HCT116 (cell line): ENCODE measurements at places on chromosomes 1 and 21. TPM values are rescaled to one million over a fixed set of nuclear protein-coding genes. Genes with fewer than 3 reads are reported as not detected.
A peak's percentile ranks its signal among the peaks of the same experiment; 100 is the strongest.

DNA sequence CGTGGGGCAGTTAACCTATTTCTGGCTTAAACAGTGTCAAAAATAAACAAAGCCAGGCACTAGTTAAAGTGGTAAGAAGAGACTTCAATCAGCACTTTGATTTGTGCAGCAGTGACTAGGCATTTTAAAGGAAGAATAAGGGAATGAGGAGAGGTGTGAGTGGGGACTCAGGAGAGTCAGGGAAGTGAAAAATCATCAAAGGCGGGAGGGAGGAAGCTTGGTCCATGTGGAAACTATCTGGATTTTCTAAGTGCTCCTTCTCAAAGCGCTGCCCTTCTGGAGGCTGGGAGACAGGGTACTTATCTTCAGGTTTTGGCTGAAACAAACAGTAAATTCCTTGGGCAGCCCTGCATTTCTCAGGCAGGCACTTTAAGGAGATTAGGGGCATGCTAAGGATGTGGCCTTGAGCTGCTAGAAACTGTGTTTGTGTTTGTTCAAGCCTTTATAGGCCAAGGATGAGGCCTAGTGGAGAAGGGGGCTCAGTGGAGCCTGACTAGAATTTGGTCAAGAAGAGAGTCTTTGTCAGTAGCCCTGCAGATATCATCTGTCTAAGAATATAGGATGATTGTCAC is 486.5 kb downstream of the SIPA1L2 start:
- H3K4me3 ChIP-seq = no peak overlapping the region
- peaks cover 11% of the 10 kb centered on the region; the same call in 1 of the 2 replicates for H3K4me1 ChIP-seq
- no peaks in the 10 kb centered on the region for H3K36me3 ChIP-seq
- H3K27ac ChIP-seq = no peak overlapping the region

DNA sequence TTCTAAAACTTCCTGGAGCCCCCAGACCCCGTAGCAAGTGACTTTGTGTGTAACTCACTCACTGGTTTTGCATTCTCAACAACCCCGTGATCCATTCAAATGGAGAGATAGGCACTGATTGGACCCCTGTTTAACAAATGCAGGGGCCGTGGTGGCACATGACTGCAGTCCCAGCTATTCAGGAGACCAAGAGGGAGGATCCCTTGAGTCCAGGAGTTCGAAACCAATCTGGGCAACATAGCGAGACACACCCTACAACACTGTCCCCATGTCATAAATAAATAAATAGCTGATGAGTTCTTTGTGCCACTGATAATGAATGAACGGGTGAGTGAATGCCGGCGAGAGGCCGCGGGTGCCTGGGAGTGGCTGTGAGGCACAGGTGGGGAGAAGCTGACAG is 59.4 kb upstream of the PAX7 start:
- H3K4me1 ChIP-seq = peaks cover 4% of the 10 kb centered on the region; the same call in 1 of the 2 replicates
- peaks cover 5% of the 10 kb centered on the region; the same call in 1 of the 2 replicates for H3K27me3 ChIP-seq
- H3K36me3 ChIP-seq = no peaks in the 10 kb centered on the region
- DNase-seq = no peak
- H3K4me3 ChIP-seq = no peak overlapping the region

DNA sequence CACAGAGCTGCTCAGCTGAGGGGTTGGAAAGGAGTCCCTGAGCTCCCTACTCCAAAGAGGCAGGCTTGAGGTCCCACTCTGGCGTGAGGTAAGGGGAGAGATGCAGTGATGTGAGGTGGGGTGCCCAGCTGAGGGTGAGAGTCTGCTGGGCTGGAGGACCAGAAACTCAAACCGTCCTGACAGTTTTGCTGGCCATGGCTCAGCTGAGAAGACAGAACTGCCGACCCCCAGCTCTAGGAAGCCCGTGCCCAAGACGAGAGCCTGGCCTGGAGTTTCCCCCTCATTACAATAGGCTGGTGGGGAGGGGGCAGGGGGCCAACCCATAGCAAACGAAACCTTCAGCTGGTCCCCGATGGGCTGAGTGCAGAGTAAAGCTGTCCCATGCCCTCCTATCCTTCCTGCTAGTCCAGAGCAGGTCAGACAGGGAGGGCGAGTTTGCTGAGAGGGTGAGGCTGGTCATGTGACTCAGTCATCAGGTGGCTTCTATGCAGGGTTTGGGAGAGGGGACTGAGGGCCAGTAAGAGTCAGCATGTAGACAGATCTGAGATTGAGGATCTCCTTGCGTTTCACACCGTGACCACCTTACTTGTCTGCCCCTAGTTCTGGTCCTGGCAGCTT is 129.3 kb downstream of the PRDM2 start:
- H3K27me3 ChIP-seq = no peaks in the 10 kb centered on the region
- no peak overlapping the region; the same call in 1 of the 2 replicates for H3K27ac ChIP-seq
- peak; percentile 23 for DNase-seq

GRCh38 chr21:44886113-44887075 is 12.9 kb upstream of the PTTG1IP start:
- no peak overlapping the region for H3K27ac ChIP-seq
- no peak for DNase-seq
- H3K27me3 ChIP-seq = peaks cover 4% of the 10 kb centered on the region; the same call in 1 of the 2 replicates
- no peak overlapping the region for H3K4me3 ChIP-seq
- no peaks in the 10 kb centered on the region for H3K36me3 ChIP-seq

GRCh38 chr1:167629681-167630567 is at the start of gene RCSD1:
RCSD1 (plus strand) TSS chr1:167630232; CDS start chr1:167630424, 192 bp downstream.
- DNase-seq = no peak
- H3K36me3 ChIP-seq = no peaks in the 10 kb centered on the region
- no peaks in the 10 kb centered on the region for H3K27me3 ChIP-seq
- no peak within 1 kb of the TSS for H3K27ac ChIP-seq
- no peaks in the 10 kb centered on the region for H3K4me1 ChIP-seq
- H3K4me3 ChIP-seq = no peak within 1 kb of the TSS

DNA sequence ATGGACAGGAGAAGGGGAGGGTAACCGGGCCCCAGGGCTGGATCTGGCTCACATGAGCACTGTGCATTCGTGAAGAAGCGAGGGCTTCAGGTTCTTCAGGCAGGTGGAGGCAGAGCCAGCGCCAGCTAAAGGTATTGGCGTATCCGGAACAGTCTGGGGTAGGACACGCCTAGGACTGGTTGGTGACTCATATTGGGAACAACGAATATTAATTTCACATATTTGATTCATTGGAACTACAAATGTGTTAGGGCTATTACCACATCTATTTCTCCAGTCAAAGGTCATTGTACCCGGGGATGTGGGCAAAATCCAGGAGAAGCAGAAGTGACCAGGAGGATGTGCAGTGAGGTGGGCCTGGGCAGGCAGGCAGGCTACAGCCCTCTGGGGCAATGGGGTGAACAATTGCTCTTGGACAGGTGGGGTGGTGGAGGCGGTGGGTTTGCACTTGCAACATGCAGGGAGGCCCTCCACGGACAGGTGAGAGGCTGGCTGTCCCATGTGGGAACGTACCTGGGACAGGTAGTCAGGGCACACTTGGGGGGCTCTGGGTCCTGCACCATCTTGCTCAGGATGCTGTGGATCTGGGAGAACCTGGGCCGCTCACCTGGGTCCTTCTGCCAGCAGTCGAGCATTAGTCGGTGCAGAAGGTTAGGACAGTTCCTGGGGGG is 26.7 kb downstream of the CDCA8 start:
- no peaks in the 10 kb centered on the region for H3K36me3 ChIP-seq
- no peak for DNase-seq
- H3K4me1 ChIP-seq = no peaks in the 10 kb centered on the region
- H3K27ac ChIP-seq = no peak overlapping the region

DNA sequence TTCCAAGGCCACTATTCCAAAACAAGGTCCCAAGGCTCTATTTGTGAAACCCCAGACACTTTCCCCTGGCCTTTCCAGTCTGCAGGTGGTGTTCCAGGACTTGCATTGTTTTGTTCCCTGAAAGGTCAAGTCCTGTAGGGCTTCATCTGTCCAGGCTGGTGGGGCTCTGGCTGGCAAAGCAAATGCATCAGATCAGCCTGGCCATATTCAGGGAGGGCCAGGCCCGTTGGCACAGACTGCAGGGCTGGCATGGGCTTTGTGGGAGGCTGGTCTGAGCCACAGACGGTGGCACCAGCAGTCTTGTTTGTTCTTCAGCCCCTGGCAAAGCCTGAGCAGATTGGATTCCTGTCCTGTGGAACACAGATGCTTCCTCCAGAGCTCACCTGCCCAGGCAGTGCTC is 93.0 kb downstream of the SPATA46 start:
- no peak overlapping the region; the same call in 1 of the 2 replicates for H3K27ac ChIP-seq
- no peaks in the 10 kb centered on the region for H3K36me3 ChIP-seq
- DNase-seq = no peak

DNA sequence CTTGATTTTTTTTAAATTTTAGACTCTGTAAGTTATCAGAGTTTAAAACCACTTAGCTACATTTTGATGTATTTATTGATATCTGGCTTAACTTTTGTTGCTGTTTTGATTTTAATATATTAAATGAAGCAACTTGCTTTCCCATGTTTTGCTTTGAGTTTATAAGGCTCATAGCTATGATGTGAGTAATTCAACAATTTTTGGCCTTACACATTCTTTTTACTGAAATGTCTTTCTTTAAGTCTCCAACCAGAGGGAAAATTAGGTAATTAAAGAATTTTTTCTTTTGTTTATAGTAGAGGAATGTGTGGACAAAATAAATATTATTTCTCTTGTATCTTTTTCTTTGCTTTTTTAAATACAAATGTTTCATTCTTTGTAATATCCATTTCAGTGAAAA is 258.3 kb upstream of the ADAMTS5 start:
- H3K27me3 ChIP-seq = no peaks in the 10 kb centered on the region
- H3K4me1 ChIP-seq = no peaks in the 10 kb centered on the region
- no peak overlapping the region for H3K27ac ChIP-seq

- no peaks in the 10 kb centered on the region for H3K27me3 ChIP-seq
- H3K4me1 ChIP-seq = peaks cover 3% of the 10 kb centered on the region; the same call in 1 of the 2 replicates
- H3K36me3 ChIP-seq = no peaks in the 10 kb centered on the region
- no peak for DNase-seq
- no peak overlapping the region for H3K27ac ChIP-seq
Measured at GRCh38 chr1:230303069-230303468, 123.1 kb downstream of the PGBD5 start.

DNA sequence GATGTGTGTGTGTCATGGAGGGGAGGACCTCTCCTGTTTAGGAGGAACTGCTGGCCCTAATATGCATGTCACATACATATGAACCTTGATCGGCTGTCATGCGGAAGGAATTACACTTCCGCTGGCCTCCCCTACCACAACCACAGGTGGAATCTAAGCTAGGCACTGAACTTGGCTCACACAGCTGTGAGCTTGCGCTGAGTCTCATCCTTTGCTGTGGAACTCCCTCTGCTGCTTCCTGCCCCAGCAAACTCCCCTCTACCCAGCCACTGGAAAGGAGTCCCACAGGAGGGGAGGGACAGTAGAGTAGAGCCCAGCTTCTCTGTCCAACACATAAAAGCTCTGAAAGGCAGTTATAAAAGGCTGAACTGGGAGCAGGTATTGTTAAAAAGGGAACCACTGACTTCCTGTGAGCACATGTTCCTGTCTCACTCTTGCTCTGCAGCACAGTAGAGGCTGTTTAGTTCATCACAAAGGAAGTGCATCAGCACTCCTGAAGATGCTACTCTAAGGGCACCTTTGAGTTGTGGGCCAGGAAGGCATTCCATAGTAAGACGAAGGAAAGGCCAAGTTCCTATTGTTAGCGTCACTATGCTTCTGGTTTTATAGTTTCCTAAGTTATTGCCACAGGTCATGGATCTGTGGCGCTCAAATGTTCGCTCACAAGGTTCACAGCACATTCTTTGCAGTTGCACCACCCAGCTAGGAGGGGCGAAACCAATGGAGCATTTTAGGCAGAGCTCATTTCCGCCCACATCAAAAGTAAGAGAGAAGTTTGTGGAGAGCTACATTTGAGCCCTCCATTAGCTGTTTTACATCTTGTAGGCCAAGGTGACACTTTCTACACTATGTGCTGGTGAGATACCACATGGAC is 17.7 kb upstream of the PTPRC start:
- H3K4me3 ChIP-seq = no peak overlapping the region
- H3K27me3 ChIP-seq = no peaks in the 10 kb centered on the region
- no peak for DNase-seq
- no peaks in the 10 kb centered on the region for H3K4me1 ChIP-seq
- no peaks in the 10 kb centered on the region for H3K36me3 ChIP-seq
- H3K27ac ChIP-seq = no peak overlapping the region

GRCh38 chr21:45019076-45019886 is 55.1 kb upstream of the ADARB1 start:
- no peaks in the 10 kb centered on the region for H3K36me3 ChIP-seq
- H3K4me1 ChIP-seq = 0 out of 2 replicates have a peak, but pooled peaks cover under 1% of the 10 kb centered on the region
- DNase-seq = no peak

DNA sequence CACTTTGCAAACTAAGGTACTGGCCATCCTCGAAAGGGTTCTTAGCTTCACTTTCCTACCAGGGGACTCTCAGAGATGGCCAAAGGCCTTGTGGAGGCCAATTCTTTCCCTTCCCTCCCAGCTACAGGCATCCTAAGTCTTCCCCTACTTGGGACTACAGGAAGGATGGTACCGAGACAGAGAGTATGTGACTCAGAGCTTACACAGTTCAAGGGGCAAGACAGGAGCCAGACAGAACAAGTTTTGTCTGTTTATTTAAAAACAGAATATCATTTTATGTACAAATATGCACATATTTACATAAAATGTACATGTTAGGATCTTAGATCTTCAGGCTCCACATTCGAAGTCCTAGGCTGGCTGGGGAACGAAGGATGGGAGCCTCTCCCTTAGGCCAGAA is 1.1 kb upstream of the ARHGAP30 start:
- H3K4me3 ChIP-seq = no peak overlapping the region
- no peaks in the 10 kb centered on the region for H3K27me3 ChIP-seq
- DNase-seq = no peak
- peaks cover 37% of the 10 kb centered on the region for H3K4me1 ChIP-seq
- no peaks in the 10 kb centered on the region for H3K36me3 ChIP-seq

DNA sequence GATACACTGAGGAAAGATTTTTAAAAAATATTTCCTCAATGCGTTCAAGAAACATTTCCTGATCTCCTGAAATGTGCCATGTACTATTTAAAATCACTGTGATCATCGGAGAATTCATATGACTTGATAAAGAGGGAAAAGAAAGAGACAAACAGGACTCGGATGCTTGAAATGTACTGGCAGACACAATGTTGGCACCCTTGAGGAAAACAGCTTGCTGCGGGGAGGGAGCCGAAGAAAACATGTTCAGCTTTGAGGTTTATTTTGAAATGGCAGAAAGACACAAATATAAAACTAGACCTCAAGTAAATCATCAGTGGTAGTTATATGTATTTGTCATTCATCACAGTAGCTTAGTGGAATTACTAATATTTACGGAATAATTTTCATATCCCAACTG is 100.9 kb upstream of the BRINP3 start:
- DNase-seq = no peak
- H3K27ac ChIP-seq = no peak overlapping the region
- H3K36me3 ChIP-seq = no peaks in the 10 kb centered on the region
- no peaks in the 10 kb centered on the region for H3K4me1 ChIP-seq
- H3K4me3 ChIP-seq = no peak overlapping the region
- H3K27me3 ChIP-seq = no peaks in the 10 kb centered on the region

- no peak for DNase-seq
- H3K4me3 ChIP-seq = no peak overlapping the region
- H3K27ac ChIP-seq = no peak overlapping the region
- H3K27me3 ChIP-seq = peaks cover 60% of the 10 kb centered on the region
Measured at GRCh38 chr1:157288492-157288891, 150.3 kb upstream of the ETV3 start.

TSPAN2 gene
- 0.98 TPM for total RNA-seq

OR6N1 gene
- not detected for total RNA-seq

PDPN gene
- not detected for total RNA-seq
